ENCODE measurements at places on chromosomes 11 and 22.

DNA sequence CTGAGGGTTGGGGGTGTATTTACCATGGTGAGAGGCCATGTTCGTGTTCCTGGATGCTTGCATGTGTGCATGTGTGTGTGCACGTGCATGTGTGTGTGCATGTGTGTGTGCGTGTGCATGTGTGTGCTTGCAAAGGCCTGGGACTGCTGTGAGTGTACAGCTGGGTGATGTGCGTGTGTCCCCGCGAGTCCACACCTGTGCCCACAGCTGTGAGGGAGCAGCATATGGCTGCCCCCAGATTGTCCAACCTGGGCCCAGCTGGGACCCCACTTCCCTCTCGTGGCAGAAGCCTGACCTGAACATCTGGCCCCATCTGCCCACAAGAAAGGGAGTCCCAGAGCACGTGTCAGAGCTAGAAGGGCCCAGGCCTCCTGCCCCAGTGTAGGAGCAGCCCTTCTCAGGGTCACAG lies 8.4 kb upstream of the CD248 start:
- DNase-seq, result no peak

- no peak for DNase-seq
Measured at GRCh38 chr11:102577182-102577581, 46.6 kb upstream of the MMP7 start.

GRCh38 chr11:89498845-89499448 lies 7.8 kb upstream of the NOX4 start:
- DNase-seq, result no peak

GRCh38 chr11:28017816-28018215 lies 90.1 kb downstream of the KIF18A start:
- no peak for DNase-seq

GRCh38 chr11:70525006-70525405 lies 126.7 kb downstream of the CTTN start:
- no peak for DNase-seq
